Stimulated activated CD4-positive, alpha-beta T cell treated with anti-CD3 and anti-CD28 coated beads, Interleukin-12 subunit alpha, Interleukin-12 subunit beta, amount 100 ng/mL, for 48 hours (primary cell): ENCODE measurements at places on chromosomes 1 and 21.

- DNase-seq = no peak
Observed at GRCh38 chr1:157624471-157624870, 26.6 kb upstream of the FCRL4 start.

GRCh38 chr1:59046730-59047157 lies 250.2 kb upstream of the FGGY start:
- DNase-seq = peak; percentile 15

DNA sequence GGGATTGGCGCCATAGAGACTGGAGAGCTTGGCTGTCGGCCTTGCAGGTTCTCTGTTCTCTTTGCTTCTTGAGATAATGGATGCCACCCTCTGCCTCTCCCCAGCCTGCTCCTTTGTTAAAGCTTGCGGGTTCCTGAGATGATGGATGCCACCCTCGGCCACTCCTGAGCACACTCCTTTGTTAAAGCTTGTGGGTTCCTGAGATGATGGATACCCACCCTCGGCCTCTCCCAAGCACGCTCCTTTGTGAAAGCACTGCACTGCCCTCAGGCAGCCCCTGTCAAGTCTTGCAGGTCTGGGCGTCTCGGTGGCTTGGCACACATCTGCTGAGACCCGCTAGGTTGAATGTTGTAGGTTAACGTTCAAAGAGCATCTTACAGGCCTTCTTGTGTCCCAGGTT lies 76.5 kb downstream of the SCCPDH start:
- DNase-seq = no peak

GRCh38 chr1:155759966-155760630 lies 71.2 kb downstream of the DAP3 start:
- no peak for DNase-seq

GRCh38 chr1:204258213-204259115 lies 44.7 kb upstream of the GOLT1A start:
- DNase-seq = peak; percentile 23

DNA sequence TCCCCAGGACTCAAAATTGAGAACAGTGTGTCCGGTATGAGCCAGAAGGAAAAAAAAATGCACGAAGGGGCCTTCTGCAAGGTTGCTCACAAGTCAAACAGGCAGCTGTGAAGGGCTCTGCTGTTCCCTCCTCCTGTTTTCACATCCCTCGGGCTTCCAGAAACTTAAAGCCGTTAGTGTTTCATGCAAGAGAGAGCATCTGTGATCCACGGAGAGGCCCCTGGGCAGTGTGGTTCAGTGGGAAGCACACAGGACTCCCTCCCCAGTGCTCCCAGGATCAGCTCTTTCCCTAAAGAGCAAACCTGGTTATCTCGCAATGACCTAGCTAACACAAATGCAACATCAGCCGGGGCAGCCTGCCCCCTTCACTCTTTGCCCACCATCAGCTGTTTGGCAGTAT lies 2.9 kb upstream of the MATN1 start:
- no peak for DNase-seq

DNA sequence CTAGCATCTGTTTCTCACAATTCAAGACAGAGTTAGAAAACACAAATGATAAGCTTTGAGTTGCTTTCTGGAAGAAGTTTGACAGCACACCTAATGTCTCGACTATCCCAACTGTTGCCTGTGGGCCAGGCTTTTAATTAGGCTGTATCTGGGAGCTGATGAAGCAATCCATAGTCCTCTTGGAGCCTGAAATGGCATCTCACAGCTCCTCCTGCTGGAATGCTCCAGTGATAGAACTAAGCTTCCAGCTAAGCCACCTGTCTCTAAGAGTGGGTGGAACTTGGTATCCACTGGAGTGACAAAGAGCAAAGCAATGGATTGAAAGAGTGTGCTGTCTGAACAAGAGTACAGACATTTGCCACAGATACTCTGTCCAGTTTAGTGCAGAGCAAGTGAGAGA lies 605.3 kb upstream of the NR5A2 start:
- DNase-seq = no peak

DNA sequence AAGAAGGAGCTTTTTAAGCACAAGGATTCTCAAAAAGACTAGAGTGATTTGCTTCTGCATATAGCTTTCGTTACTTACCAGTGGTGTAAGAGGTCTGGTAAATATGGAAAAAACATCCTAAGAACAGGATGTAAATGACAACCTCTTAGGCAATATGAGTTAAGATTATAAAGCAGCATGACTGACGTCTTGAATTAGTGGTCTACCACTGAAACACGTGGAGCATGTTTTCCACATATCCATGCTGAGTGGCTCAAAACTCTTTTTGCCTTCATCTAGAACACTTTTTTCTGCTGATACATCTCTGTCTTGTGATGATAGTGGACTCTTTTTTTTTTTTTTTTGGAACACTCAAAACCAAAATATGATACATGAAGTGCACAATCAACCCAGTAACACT lies 44.6 kb downstream of the RCAN1 start:
- DNase-seq = no peak

GRCh38 chr1:86478416-86479156 lies 9.9 kb downstream of the CLCA1 start:
- no peak for DNase-seq

GRCh38 chr1:77557053-77557452 lies 125.4 kb downstream of the ZZZ3 start:
- no peak for DNase-seq

DNA sequence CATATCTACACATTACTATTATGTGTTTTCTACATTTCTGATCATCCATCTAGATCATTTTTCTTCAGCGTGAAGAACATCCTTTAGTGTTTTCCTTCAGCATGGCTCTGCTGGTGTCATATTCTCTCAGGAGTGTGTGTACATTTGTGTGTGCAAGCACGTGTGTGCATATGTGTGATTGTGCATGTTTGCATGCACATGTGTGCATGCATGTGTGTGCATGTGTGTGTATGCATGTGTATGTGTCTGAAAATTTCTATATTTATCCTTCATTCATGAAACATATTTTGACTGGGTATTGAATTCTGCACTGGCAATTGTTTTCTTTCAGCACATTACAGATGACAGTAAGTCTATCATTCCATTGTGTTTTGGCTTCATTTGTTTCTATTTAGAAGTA lies 74.6 kb downstream of the FHAD1 start:
- no peak for DNase-seq

- no peak for DNase-seq
Observed at GRCh38 chr1:87144316-87144895, 184.3 kb upstream of the LMO4 start.

DNA sequence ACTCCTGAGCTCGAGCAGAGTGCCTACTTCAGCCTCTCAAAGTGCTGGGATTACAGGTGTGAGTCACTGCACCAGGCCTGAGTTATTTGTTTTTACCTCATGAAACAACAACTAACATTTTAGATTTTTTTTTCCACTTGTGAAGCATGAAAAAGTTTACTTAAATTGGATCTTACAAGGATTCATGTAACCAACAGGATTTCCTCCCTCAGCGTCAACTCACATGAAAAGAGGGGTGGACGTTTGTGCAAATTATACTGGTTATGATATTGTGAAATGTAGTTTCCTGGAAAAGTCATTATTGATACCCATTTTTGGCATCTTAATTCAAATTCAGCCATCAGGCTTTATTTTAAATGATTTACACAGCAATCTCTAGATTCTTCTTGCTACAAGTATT lies 6.5 kb downstream of the CNST start:
- no peak for DNase-seq

GRCh38 chr1:11961230-11961629 lies 19.0 kb upstream of the MFN2 start:
- DNase-seq = no peak

GRCh38 chr1:39900662-39901463 lies 854 bp downstream of the MYCL start:
- no peak for DNase-seq

GRCh38 chr1:237932816-237933215 lies 42.1 kb upstream of the ZP4 start:
- no peak for DNase-seq

DNA sequence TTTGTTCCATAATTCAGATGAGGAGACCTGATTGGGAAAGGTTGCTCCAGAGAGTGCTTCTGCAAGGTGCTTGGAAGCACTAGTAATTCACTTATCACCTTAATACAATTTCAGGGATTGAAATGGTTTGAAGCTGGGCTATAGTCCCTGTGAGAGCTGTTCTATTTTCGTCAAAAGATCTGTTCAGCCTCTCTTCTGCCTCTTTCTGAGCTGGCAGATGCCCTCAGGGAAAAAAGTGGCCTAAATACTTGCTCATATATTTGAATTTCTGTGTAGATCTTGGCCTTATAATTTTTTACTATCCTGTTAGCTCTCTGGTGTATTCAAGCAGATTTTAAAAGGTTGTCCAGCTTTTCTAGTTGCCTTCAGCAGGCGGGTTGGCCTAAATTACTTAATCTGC lies 22.3 kb downstream of the C1orf146 start:
- DNase-seq = no peak

GRCh38 chr1:194865383-194865782 lies 1679.0 kb upstream of the B3GALT2 start:
- DNase-seq = no peak

DNA sequence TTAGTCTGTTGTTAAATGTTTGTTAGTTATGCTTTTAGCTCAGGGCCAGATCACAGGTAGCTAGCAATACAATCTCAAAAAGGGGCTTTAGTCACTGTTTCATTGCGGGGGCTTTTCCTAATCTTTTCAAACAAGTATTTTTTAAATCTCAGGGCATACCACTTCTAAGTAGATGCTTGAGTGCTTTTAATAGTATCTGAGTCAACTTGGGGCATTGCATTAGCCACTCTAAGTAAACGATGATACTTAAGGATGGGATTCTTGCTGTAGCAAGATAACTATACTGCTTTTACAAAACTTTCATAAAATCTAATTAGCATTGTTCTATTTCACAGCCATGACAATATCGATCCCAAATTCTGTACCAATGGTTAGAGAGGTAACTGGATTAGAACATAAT lies 11.6 kb downstream of the CDC42BPA start:
- no peak for DNase-seq

- DNase-seq = no peak
Observed at GRCh38 chr1:106564192-106564591, 492.3 kb upstream of the PRMT6 start.

DNA sequence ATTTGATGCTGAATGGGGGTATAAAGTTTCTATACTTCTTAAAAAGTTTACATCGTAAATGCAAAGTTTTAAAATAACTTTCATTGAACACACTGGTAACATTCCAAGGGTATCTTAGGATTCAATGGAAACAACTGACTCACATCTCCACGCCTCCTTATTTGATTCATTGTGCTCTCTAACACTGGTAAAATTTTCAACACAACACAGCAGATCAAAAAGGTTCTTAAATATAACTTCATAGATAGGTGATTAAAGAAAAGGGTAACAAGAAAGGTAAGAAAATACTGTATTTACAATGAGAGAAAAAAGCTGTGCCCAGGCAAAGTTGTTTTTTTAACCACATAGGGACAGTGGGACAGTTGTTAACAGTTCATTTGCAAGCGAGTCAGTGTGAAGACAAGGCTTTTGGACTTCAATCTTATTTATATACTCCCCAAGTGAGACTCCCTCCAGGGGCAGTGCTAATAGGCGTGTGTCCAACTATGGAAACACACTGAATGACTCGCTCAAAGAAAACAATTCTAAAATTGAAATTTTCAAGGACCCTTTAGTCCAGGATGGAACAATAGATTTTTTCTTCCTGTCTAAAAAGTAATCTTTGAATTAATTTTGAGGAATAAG lies 140.5 kb downstream of the TIAM1 start:
- no peak for DNase-seq

- no peak for DNase-seq
Observed at GRCh38 chr1:14851760-14852159, 253.3 kb downstream of the KAZN start.

- no peak for DNase-seq
Observed at GRCh38 chr1:3718764-3719163, 33.5 kb upstream of the CCDC27 start.

DNA sequence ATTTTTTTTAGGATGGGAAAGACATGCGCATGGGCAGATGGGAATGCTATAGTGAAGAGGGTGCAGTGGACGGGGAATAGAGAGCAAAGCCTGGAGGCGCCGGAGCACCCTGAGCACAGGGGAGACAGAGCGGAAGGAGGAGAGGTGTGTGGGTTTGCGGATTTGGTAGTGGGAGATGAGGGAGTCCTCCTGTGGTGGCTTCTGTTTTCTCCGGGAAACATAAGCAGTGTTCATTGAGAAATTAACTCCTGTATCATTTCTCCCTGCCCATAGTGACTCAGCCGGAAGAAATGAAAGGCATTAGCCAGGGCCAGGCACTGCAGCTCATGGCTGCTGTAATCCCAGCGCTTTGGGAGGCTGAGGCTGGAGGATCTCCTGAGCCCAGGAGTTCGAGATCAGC lies 4.7 kb upstream of the PTPRF start:
- DNase-seq = no peak

DNA sequence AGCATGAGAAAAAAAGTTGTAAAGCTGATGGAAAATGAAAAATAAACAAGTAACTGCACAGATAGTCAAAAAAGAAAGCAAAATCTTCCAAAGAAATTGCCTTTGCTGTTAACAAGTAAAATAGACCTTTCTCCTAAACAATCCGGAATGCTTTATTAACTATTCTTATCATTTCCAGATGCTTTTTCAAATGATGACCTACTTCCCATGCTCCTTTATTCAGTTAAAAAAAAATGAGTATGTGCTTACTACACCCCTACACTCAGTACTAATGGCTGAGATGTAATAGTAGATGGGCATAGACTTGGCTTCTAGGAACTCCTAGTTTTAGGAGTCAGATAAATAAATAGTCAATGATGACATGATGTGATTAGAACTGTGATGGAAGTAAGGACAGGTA lies 108.5 kb downstream of the NIBAN1 start:
- DNase-seq = no peak

- DNase-seq = no peak
Observed at GRCh38 chr1:92877792-92878191, 46.0 kb downstream of the RPL5 start.

DNA sequence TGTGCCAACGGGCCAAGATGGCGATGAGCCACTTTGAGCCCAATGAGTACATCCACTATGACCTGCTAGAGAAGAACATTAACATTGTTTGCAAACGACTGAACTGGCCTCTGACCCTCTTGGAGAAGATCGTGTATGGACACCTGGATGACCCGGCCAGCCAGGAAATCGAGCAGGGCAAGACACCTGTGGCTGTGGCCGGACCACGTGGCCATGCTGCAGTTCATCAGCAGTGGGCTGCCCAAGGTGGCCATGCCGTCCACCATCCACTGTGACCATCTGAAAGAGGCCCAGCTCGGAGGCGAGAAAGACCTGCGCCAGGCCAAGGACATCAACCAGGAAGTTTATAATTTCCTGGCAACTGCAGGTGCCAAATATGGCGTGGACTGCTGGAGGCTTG lies 32.2 kb upstream of the GPR137B start:
- DNase-seq = no peak

DNA sequence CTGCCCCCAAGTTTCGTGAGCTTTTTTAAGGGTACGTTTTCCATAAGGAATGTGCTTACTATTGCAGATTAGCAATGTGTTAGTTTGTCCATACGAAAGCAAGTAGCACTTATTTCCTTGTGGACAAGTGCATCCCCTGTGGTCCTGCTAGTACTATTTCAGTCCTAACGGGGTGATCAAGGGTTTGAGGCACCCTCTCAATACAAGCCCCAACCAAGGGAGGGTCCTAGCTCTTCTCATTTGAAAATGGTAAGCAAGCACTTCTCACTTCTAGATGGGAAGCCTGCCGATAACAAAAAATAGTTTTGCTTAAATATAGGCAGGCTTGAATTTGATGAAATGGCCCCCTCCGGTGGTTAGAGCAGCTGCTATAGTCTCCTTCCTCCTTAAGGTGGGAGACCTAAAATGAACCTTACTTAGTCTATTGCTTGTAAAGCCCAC lies 64.0 kb upstream of the HMCN1 start:
- no peak for DNase-seq
